ENCODE measurements at places on chromosomes 3 and 15.

GRCh38 chr3:135865085-135865484 is 100.4 kb upstream of the PPP2R3A start:
- no peak for DNase-seq

DNA sequence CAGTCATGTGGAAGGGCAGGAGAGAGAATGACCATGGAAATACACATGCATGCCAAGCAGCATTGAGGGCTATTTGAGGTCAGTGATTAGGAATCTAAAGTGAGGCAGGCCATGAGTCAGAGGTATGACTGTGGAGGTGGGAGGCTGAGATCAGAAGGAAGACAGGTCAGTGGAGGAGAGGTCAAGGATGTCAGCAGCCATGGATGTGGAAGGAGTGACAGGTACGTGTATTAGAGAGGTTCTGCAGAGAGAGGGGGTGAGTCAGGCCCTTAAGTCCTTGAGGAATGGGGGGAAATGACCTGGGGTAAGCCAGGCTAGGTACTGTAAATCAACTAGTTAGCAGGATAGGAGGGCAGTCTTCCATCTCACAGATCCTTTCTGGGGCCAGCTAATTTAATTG is 166.6 kb downstream of the ANO10 start:
- no peak for DNase-seq

GRCh38 chr15:62462268-62462667 is 297.2 kb upstream of the C2CD4B start:
- DNase-seq = no peak

DNA sequence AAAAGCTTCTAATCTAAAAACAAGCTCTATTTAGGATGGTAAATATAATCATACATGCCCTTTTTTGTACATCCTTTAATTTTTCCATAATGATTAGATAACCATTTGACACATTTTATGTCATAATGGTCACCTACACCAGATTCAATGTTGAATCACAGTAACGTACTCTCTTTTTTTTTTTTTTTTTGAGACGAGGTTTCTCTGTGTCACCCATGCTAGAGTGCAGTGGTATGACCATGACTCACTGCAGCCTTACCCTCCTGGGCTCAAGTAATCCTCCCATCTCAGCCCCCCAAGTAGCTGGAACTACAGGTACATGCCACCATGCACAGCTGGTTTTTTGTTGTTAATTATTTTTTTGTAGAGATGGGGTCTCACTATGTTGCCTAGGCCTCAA is 49.2 kb downstream of the PROS1 start:
- no peak for DNase-seq

- DNase-seq = no peak
These were observed 92.1 kb downstream of the SLMAP start for GRCh38 chr3:57848177-57848738.

- no peak for DNase-seq
These were observed 27.8 kb upstream of the ABHD10 start for GRCh38 chr3:111951032-111951431.

DNA sequence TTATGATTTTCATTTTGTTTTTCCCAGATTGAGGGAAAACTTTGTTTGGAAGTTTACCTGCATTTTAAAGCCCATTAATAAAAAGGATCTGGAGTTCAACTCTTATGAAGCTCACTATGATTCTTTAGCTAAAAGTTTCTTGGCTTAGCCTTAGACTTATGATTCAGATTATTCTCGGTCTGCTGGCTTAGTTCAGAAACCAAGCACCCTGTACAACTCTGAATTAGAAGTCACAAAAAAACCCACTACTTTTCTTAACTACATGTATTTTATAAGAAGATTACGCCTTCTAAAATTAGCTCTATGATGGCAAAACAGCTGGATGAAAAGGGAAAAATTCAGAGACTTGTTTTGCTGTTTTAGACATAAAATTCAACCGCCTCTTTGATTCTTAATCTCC is 14.3 kb upstream of the DENND4A start:
- no peak for DNase-seq

GRCh38 chr3:16288664-16289063 is 23.7 kb downstream of the OXNAD1 start:
- no peak for DNase-seq

DNA sequence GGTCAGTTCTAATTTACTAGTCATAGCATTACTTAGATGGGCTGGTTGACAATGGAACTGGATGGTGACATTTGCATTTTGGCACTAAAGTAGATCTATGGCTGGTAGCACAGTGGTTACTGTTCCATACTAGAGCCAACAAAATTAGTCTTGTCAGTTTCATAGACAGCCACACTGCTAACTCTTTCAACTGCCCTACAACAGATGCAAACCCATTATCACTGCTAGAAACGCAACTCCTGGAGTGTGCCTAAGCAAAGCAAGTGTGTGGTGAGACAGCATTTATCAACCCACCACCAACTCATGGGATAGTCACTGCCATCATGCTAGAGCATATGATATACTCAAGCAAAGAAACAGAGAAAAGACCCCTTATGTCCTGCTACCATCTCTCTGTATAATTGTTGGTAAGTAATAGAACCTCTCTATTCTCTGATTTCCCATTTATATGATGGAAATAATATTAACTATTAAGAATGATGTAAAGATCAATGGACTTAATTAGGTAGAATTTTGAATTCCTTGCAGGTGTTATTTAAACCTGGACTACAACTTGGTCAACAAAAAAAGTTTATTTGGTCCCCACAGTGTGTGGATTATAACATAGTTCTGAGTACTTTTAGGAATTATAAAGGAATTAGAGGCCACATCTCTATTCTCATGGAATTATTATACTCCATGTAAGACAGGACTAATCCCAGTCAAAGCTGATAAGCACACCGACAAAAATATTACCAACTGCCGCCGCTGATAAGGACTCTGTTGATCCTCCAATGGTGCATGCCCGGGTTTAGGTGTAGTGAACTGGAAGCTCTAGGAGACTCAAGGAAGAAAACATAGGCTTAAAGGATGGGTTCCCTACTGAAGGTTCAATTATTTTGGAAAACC is 19.9 kb upstream of the ABHD5 start:
- no peak for DNase-seq

GRCh38 chr15:78103406-78104118 is 11.2 kb downstream of the SH2D7 start:
- no peak for DNase-seq

GRCh38 chr15:73882761-73883419 is 9.5 kb downstream of the TBC1D21 start:
- DNase-seq = no peak

DNA sequence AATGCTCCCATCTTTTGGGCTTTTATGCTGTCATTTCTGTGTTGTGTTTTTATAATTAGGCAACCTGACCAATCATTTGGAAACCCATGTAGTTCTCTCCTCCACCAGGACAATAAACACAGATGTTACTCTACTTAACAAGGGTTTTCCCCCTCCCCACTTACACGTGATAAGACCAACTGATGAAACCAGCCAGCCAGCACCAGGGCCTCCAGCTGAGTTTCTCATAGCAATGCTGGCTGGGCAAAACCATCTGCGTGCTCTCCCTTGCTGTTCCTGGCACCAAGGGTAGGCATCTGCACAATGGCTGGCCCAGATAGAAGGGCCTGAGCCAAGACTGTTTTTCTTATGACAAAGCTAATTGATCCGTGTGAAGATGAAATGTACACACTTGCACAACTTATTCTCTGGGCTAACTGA is 310.4 kb downstream of the PLCL2 start:
- DNase-seq = no peak

DNA sequence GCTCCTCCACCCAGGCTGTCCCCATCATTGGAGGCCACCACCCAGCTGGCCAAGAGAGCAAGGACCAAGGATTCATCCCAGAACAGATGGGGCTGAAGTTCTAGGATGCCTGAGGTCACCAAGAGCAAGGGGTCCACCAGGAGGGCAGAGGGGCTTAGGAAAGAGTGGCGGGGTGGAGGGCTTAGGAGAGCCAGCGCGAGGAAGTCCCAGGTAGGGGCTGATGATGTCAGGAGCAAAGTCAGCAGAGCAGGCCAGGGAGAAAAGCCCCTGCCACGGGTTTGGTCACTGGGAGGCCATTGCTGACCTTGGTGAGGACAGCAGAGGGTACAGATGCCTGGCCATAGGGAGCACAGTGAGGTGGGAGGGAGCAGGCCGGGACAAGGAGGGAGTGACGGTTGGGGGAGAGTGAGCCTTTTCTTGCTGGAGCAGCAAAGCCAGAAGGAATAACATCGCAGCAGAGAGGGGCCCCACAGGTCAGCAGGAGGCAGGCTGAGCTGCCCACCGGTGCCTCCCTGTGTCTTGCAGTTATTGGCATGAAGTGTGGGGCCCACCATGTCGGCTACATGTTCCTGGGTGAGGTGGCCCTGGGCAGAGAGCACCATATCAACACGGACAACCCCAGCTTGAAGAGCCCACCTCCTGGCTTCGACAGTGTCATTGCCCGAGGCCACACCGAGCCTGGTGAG is 5.2 kb downstream of the PARP3 start:
- no peak for DNase-seq

DNA sequence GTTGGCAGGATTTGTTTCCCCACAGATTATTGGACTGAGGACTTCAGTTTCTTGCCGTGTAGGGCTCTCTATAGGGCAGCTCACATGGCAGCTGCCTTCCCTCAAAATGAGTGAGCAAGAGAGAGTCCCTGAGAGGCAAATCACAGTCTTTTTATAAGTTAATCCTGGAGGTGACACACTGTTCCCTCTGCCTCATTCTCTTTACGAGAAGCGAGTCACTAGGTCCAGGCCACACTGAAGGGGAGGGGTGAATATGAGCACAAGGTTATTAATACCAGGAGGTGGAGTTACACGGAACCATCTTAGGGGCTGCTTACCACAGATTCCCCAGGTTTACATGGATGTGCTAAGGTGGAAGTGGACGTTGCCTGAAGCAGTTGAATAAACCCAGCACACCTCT is 77.0 kb downstream of the LPP start:
- no peak for DNase-seq

- DNase-seq = no peak
These were observed 576.9 kb downstream of the OTOL1 start for GRCh38 chr3:162073422-162073975.

- no peak for DNase-seq
These were observed 31.8 kb downstream of the SLC7A14 start for GRCh38 chr3:170553788-170554757.

- DNase-seq = no peak
These were observed 23.5 kb downstream of the TMEM43 start for GRCh38 chr3:14148041-14148985.

GRCh38 chr3:167930453-167930852 is 165.3 kb downstream of the GOLIM4 start:
- DNase-seq = no peak

- no peak for DNase-seq
These were observed 286.2 kb upstream of the STT3B start for GRCh38 chr3:31246293-31247062.

- DNase-seq = no peak
These were observed 17.6 kb upstream of the FRMD4B start for GRCh38 chr3:69403454-69403853.

- no peak for DNase-seq
These were observed at the start of gene PLSCR4 for GRCh38 chr3:146250449-146251382. TSS of gene PLSCR4 (minus strand) at chr3:146251105. CDS start at chr3:146222071, 29,034 bp downstream.

GRCh38 chr3:175346573-175347356 is 487.6 kb downstream of the NAALADL2 start:
- peak; percentile 98 for DNase-seq

DNA sequence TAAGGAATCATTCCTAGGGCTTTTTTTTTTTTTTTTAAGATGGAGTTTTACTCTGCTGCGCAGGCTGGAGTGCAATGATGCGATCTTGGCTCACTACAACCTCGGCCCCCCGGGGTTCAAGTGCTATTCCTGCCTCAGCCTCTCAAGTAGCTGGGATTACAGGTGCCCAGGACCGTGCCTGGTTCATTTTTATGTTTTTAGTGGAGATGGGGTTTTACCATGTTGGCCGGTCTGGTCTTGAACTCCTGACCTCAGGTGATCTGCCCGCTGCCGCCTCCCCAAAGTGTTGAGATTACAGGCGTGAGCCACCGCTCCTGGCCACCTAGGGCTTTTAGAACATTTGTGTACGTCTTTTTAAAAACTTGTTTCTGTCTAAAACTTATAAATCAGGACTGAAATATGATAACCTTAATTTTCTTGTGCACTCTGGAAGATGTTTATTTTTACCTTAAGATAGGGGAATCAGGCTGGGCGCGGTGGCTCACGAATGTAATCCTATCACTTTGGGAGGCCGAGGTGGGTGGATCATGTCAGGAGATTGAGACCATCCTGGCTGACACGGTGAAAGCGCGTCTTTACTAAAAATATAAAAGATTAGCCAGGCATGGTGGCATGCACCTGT is 21.8 kb downstream of the PIAS1 start:
- DNase-seq = no peak

GRCh38 chr3:25510797-25511196 is 82.7 kb downstream of the RARB start:
- no peak for DNase-seq

DNA sequence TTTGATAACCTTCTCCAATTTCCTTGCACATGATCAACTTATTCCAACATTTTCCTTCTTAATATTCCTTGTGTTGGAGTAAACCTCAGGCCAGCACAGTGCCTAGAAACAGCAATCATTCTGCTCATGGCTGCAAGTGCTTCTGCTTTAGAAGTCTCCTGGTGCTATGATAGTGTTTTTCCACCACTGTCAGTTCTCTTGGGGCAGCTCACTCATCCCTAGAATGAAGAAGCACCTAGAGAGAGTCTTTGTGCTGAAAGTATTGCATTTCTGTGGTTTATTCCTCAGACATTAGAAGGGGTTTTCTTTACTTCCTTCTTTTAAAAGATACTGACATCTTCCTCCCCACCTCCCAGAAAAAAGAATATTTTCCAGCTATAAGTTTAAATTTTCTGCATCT is 183.5 kb downstream of the RYR3 start:
- no peak for DNase-seq

GRCh38 chr3:64358853-64359252 is 133.6 kb upstream of the PRICKLE2 start:
- no peak for DNase-seq

DNA sequence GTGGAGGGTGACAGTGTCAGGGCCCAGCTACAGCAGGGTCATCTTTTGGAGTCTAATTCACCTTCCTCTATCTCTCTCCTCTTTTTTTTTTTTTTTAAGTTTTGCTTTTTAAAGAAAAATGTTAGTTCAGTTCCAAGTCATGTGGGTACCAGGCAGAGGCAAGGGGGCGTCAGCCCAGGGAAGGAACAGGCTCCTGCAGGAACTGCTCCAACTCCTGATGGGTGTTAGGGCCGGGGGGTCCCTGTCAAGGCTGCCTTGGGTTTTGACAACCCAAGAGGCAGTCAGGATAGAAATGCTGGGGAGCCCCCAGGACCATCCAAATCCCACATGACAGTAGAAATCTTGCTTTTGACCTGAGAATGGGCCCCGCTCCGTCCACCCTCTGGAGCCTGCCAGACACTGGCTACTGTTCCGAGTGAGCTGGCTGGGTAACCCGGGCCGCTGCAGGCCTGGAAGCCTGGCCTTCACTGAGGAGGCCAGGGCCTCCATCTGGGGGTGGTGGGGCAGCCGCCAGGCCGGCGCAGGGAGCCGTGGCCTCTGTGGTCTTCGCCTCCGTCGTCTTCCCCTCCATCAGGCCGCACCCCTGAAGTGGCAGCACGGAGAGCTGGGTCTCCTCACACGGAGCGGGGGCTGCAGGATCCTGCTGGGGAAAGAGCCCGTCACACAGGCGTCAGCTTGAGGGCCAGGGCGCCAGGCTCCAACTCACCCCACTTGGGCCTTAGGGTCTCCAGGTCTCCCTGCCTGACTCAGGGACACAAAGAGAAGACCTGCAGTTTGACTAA is 24.2 kb downstream of the RNU5B-1 start:
- no peak for DNase-seq
